Vagina (tissue), 2 donors: ENCODE measurements at places on chromosomes 4 and X.

- no peak for DNase-seq
Measured at GRCh38 chr4:116627545-116627944, 457.8 kb downstream of the TRAM1L1 start.

DNA sequence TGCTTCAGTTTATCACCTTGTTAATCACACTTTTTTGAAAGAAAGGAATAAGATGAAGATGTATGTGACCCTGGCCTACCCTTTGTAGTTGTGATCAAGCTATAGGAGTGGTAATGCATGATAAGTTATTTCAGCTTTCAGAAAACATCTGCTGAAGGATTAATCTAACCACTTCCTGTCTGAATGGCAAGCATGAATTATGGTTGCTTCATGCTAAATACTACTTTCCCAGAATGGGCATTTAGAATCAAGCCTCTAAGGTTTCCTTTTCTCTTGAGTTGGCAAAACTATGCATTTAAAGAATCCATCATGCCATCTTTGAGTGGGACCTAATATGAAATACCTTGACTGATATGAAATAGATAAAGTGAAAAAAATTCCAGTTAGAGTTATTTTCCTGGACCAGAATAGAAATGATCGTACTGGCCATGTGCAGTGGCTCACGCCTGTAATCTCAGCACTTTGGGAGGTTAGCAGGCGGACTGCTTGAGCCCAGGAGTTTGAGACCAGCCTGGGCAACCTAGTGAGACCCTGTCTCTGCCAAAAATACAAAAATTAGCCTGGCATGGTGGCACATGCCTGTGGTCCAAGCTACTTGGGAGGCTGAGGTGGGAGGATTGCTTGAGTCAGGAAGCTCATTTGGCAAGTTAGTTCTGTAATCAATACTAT is 59.1 kb downstream of the ANXA3 start:
- DNase-seq: no peak

- no peak for DNase-seq
Measured at GRCh38 chrX:72262077-72262476, 15.0 kb downstream of the RPS4X start.

GRCh38 chr4:174199735-174200134 is 83.7 kb downstream of the FBXO8 start:
- DNase-seq: no peak

DNA sequence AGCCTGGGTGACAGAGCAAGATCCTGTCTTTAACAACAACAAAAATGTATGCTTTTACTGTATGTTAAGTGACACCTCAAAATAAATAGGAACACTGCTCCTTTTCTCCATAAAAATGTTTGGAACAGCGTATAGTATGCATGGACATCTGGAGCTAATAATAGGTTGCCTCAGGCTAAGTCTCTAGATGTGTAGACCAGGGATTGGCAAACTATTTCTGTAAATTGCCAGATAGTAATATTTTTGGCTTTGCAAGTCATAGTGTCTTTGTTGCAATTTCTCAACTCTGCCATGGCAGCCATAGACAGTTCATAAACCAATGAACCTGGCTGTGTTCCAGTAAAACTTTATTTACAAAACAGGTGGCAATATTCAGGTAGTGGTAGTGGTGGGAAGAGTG is 76.6 kb upstream of the CBLL2 start:
- DNase-seq: no peak

DNA sequence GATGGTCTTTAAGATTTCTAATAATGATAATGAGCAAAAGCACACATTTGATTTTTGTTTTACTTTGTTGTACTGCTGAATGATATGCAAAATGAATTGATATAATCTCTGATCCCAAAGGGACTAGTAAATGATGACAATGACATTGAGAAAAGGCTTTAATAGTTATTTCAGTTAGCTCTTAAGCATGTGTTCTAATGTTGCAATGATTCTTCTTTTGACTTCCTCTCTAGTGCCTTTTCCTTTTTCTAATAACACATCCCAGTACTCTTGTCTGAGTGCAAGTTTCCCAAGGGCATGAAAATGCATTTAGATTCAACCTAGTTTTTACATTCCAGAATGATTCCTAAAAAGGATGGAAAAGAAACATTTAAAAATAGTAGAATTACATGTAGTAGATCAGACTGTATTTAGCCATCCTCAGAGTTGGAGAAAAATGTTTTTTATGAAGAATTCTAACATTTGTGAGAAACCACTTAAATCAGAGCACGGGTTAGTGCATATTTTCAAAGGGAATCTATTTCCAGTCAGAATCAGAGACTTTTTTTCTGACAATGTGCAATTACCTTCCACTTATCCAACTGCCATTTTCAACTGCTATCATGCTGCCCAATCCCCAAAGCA is 508.8 kb downstream of the C4orf33 start:
- no peak for DNase-seq

DNA sequence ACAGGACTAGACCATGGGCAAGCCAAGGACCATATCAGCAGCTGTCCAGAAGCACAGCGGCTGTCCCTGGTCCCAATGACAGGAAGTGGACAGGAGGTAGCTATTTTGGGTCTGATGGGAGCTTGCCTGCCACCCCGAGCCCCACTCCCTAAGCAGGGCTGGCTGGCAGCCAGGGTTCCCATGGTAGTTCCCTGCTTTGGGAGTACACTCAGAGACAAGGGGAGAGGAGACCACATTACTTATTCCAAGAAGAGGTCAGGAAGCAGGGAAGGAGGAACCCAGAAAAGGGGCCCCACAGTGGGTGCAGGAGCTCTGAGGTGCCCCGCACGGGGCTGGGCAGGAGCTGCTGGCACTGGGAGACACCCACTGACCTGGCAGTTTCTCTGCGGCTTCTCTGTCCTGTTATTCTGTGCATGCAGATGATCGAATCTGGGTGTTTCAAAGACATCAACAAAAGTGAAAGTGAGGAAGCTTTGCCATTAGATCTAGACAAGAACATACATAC is 36.3 kb downstream of the HTT-AS start:
- DNase-seq: no peak

GRCh38 chr4:80058740-80059139 is 14.3 kb downstream of the ANTXR2 start:
- no peak for DNase-seq

GRCh38 chr4:1644891-1645657 is 39.0 kb downstream of the FAM53A start:
- DNase-seq: no peak

DNA sequence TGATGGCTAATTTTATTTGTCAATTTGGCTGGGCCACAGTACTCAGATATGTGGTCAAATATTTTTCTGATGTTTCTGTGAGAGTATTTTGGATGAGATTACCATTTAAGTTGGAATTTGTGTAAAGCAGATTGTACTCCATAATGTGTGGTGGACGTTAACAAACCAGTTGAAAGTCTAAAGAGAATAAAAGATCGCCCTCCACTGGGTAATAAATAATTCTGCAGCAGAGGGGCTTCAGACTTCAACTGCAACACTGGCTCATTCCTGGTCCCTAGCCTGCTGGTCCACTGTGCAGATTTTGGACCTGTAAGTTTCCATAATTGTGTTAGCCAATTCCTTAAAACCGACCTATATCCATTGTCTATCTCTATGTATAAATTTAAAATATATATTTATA is 540.3 kb downstream of the PCDH18 start:
- DNase-seq: no peak

- DNase-seq: no peak
Measured at GRCh38 chr4:55876387-55876786, 22.9 kb downstream of the EXOC1 start.

- DNase-seq: no peak
Measured at GRCh38 chr4:81495345-81495744, 23.6 kb upstream of the RASGEF1B start.

- no peak for DNase-seq
Measured at GRCh38 chr4:23888421-23889319, 1.2 kb downstream of the PPARGC1A start.

DNA sequence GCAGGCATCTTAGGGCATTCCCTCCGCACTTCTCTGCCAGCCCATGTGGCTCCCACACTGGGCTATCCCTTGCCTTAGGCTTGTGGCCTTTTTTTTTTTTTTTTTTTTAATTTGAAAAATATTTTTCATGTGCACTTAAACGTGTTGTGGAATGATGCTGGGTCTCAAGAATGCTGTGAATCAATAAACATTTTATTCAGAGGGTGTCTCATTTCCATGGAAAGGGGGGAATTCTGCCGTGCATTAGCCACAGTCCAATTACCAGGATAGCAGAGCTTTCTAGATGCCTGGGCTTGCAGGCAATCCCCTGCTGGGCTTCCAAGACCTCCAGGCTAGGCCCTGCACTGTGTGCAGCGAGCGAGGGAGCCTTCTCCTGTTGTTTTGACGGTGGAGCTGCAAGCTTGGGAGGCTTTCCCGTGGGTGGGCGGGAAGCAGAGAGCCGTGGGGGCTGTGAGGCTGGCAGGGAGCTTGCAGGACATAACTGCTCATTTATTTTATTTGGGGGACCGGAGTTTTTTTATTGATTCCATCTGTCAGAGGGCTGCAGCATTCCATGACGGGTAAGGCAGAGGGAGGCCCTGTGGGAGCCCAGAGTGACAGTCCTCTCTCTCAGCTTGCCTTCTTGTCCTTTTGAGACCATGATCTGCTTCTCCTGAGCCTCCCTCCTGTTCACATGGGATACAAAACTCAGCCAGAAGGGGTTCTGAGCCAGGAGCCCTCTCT is 2.6 kb upstream of the CPZ start:
- DNase-seq: no peak

- no peak for DNase-seq
Measured at GRCh38 chr4:172975651-172976229, 192.9 kb upstream of the GALNT7 start.

DNA sequence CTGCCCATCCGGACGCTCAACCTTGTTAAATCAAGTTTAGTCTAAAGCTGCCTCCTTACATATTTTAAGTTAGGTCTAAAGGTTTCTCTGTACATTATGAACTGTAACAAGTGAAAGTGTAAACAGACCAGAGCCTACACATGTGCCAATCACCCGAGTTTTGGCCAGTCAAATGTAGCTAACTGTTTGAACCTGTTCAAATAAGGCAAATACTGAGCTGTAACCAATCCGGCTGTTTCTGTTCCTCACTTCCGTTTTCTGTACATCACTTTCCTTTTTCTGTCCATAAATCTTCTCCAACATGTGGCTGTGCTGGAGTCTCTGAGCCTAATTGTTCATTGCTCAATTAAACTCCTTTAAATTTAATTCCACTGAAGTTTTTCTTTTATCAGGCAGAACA is 113.3 kb upstream of the SHISA3 start:
- DNase-seq: no peak

GRCh38 chr4:4388836-4389575 is 2.1 kb downstream of the NSG1 start:
- no peak for DNase-seq

DNA sequence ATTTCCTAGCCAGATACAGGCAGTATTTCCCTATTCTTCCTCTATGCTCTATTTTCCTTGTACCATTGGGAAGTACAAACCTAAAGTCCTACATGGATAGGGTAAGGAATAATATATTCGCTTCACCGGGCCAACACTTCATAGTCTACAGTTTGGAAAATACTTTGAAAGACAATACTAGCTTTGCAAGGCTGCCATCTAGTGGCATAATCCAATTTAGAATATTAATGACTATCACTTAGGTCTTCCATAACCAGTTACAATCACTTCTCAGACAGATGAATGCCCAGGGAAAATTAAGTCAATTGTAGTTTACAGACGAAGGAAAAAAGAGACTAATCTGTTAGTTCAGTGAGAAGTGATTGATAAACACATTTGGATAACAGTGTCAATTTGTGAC is 141.0 kb upstream of the FAM47C start:
- no peak for DNase-seq

GRCh38 chr4:30746735-30747134 is 26.6 kb downstream of the PCDH7 start:
- DNase-seq: no peak

DNA sequence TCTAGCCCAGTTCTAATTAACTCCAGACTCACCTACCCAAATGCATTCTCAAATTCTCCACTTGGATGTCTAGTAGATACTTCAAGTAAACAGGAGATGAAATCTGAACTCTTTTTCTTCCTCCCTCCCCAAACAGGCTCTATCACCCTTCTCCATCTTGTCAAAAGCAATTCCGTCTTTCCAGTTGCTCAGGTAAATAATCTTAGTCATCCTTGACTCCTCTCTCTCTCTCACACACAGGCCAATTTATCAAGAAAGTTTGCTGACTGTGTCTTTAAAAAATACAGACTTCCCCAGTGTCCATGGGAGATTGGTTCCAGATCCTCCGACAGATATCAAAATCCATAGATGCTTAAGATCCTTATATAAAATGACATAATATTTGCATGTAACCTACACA is 12.9 kb downstream of the TXK start:
- no peak for DNase-seq

DNA sequence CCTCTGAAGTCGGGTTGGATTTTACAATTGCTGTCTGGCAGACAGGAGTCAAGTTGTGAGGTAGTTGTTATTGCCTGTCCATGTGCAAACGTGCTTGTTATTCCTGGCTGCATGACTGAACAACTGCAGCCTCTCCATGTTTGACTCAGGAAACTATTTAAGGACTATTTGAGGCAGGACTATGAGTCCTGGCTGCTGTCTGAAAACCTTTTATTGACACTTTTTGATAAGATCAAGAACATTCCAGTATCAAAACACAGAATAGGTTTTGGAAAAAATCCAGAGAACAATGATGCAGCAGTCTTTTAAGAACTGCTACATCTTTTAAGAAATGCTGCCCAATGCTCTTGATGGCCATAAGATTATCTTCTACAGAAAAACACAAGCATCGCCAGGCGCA is 10.0 kb upstream of the SPRY1 start:
- DNase-seq: no peak

GRCh38 chr4:117481742-117482141 is 396.4 kb upstream of the TRAM1L1 start:
- no peak for DNase-seq

- no peak for DNase-seq
Measured at GRCh38 chr4:52959541-52959940, 97.4 kb downstream of the RASL11B start.

DNA sequence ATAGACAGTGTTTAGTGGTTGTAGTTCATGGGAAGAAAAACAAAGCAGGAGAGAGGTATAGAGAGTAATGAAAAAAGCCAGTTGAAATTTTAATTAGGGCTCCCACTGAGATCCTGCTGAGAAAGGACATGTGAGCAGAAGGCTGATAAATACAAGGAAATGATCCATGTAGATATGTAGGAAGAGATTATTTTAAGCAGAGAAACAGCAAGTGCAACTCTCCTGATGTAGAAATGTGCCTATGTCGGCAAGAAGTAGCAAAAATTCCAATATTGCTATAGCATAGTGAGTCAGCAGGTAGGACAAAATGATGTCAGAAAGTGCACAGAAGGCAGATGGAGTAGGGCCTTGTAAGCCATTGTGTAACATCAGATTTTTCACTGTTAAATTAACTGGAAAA is 1027.3 kb downstream of the PCDH18 start:
- DNase-seq: no peak

- DNase-seq: no peak
Measured at GRCh38 chr4:185229021-185229818, 19.8 kb downstream of the SNX25 start.
